ENCODE measurements at places on chromosomes 12 and 14.

DNA sequence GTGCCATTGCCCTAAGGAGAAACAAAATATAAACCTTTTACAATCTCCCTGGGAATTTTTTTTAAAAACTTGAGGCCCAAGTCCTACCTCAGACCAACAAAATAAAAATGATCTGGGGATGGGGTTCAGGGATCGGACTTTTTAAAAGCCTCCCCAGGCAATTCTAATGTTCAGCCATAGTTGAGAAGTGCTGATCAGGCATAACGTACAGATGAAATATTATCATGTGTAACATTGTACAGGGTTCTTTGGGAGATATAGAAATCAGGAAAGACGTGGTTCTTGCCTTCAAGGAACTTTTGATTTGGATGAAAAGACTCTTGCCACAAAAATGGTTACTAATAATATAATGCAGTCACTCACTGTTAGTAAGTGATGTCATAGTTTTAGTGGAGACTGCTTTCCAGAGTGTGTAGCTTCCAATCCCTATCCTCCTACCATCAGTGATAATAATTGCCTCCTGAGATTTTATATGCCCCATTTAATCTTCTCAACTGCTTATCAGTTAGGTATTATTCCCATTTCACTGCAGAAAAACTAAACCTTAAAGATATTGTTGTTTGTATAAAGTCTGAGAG, 135.6 kb downstream of the BRMS1L start:
- no peak for DNase-seq

GRCh38 chr12:6167327-6168280, 32.6 kb upstream of the CD9 start:
- DNase-seq = peak; percentile 78

- no peak for DNase-seq
Observed at GRCh38 chr12:13268581-13268980, 72.1 kb downstream of the EMP1 start.

GRCh38 chr14:21015312-21015711, 9.5 kb downstream of the NDRG2 start:
- no peak for DNase-seq

DNA sequence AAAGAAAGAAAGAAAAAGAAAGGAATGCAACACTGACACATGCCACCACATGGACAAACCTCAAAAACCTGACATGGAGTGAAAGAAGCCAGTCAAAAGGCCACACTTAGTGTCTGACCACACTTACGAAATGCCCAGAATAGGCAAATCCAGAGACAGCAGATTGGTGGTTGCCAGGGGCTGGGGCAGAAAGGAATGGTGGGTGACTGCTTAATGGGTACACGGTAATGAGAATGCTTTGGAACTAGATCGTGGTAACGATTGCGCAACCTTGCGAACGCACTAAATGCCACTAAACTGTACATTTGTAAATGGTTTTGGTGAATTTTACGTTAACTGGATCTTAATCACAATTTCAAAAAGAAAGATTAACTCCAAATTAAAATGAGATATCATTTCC, 39.5 kb downstream of the SCARB1 start:
- no peak for DNase-seq

- DNase-seq = no peak
Observed at GRCh38 chr12:1391722-1392121, 202.7 kb downstream of the FBXL14 start.

- no peak for DNase-seq
Observed at GRCh38 chr12:51190820-51191219, 17.9 kb upstream of the TFCP2 start.

DNA sequence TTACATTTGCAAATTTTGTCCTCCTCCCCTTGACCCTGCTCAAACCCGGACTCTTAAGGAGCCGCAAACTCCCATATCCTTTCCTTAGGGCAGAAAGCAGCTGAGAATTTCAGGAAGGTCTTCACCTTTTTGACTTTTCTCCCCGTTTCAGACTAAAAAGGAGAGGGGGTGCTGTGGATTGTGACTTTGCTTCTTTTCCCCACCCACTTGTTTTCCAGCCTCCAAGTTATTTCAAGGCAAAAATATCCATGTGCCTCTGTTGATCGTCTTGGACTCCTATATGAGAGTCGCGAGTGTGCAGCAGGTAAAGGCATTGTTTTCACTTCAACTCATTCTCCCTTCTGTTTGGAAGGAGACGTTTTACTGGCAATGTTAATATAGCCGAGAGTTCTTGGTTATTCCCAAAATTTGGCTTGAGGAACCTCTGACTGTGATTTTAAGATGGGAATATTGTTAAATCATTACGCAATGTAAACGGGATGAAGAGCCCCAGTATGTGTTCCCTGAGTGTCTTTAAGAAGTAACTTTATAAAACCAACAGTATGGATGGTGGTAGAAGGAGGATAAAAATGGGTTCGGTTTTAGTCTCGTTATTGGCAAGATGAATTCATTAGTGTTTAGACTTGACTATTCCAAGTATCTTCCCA, 663 bp downstream of the LRRK2 start:
- no peak for DNase-seq

GRCh38 chr12:92942905-92943304, 13.8 kb upstream of the EEA1 start:
- no peak for DNase-seq

DNA sequence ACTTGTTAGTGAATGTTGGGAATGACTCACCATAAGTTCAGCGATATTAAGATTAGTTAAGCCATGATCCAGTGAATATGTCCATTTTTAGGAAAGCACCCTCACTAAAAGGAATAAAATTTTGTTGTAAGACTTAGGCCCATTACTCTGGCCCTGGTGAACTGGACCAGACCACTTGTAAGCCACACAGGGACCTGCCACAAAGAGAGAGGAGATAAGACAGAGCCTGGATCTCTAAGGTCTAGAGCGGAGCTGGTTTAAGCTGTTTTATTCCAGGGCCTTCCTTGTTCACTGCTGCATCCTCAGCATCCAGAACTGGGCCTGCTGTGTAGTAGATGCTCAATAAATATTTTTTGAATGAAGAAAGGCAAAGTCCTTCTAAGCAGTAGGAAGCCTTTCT, 79.1 kb downstream of the CRADD start:
- no peak for DNase-seq

GRCh38 chr14:22478670-22479069, 110.4 kb downstream of the DAD1 start:
- no peak for DNase-seq

DNA sequence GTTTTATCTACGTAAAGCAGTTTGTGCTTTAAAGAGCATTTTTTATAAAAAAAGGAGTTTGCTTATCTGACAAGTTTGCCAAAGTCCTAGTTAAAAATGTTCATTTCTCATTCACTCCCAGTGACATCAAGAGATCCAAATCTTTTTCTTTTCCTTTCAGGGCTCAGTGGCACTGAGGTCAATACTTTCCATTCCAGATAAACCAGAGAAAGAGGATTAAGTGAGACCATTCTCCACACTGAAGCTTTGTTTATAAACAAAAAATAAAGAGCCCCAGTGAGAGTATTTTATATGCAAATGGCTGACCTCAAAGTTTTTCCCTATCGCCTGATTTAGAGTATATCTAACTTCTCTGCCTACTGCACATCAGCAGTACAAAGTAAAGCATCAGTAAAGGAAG, 199.8 kb downstream of the ALG10B start:
- DNase-seq = no peak

GRCh38 chr14:55731881-55732498, 152.0 kb downstream of the KTN1 start:
- no peak for DNase-seq

DNA sequence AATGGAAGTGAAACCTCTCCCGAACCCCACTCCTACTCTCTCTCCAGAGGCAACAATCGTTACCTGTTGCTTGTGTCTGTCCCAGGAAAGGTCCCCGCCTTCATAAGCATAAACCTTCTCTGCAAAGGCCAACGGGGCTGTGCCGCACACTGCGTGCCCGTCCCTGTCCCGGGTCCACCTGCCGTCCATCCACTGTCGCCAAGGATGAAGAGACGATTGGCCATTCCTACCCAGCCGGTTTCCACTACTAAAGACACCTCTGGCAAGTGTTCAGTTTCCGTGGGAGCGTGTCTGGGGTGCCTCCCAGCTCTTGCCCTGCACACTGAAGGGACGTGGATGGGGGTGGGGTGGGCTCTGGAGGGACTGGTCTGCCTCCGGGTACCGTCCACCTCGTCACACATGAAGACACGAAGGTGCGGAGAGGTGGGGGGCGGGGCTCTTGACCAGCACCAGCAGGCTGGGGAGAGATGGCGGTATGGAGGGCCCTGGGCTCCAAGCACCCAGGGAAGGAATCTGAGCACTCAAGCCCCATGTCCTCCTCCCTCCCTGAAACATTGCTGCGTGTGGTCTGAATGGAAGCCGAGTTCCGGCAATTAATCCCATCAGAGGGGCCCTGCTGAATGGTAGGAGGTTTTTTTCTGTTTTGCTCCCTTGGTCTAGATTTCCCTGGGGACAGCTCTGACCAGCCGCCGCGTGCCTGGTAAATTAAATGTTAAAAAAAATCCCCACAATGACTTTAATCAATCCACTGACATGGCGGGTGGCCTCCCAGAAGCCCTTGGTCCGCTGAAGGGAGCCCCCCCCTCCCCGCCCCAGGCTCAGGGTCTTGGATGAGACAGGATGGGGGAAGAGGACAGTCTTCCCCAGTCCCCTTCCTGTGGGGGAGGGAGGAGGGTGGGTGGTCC, 4.1 kb upstream of the KIF26A start:
- no peak for DNase-seq

DNA sequence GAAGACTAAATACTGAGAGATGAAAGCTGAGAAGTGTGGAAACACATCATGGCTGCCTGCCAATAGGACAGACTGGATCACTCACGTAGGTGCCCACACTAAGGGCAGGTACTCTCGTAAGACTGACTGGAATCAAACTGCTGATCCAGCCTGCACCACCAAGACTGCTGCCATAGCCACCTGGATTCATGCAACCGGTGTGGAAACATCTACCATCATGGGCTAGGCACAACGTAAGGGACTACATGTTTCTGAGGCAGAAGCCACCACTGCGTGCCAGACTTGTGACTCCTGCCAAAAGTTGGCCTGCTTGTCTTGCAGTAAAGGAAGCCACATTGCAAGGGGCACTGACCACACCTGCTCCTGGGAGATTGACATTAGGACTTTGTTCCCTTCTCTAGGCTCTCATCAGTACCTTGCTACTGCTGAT, 3.8 kb downstream of the POMT2 start:
- no peak for DNase-seq

GRCh38 chr14:103084021-103084919, at the start of gene LBHD2:
TSS of gene LBHD2 (plus strand) at chr14:103084210. CDS start at chr14:103086013, 1,803 bp downstream.
- no peak for DNase-seq

DNA sequence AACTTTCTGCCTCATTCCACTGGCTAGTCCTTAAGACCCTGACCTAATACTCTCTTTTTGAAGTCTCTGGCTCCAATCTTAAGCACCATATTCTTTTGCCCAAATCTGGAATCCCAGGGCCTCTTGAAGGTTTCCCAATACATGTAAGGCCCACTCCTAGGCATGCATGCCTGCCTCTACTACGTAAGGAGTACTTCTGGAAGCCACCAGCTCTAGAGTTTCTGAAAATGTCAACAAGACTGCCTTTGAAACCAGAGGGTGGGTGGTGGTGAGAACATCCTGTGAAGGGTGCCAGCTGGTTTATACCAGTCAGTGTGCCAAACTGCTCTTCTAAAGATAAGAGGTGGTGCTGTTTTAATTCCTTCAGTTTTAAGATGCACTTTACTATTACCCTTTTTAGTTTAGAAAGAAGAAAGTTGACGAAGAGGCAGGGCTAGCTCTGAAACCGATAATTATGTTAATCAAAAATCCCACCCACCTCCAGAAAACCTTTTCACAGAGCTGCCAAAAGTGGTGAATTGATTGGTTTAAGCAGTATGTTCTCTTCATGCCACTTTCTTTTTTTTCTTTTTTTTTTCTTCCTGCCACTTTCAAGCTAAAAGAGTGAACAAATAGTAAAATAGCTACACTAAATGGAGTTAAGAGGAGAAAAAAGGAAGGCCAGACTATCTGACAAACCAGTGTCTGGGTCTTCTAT, 8.7 kb upstream of the WDR89 start:
- peak; percentile 75 for DNase-seq

DNA sequence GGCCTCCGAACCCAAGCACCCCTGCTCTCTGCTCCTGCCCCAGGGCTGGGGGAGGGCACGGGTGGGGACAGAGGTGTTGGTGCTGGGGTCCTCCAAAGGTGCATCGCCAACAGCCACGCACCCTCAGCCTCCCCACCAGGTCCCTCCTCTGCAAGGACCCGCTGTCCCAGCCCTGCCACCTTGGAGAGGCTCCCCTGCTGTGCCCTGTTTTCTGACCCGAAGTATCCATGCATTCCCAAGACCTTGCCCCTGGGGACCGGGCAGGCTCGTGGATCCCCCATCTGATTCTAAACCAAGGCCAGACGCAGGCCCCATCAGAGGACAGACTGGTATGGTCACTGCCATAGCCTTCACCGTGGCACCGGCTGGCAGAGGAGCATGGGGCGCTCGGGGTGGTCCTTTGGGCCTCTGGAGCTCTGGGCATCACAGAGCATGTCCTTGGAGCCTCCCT, 22.7 kb upstream of the BEGAIN start:
- no peak for DNase-seq

DNA sequence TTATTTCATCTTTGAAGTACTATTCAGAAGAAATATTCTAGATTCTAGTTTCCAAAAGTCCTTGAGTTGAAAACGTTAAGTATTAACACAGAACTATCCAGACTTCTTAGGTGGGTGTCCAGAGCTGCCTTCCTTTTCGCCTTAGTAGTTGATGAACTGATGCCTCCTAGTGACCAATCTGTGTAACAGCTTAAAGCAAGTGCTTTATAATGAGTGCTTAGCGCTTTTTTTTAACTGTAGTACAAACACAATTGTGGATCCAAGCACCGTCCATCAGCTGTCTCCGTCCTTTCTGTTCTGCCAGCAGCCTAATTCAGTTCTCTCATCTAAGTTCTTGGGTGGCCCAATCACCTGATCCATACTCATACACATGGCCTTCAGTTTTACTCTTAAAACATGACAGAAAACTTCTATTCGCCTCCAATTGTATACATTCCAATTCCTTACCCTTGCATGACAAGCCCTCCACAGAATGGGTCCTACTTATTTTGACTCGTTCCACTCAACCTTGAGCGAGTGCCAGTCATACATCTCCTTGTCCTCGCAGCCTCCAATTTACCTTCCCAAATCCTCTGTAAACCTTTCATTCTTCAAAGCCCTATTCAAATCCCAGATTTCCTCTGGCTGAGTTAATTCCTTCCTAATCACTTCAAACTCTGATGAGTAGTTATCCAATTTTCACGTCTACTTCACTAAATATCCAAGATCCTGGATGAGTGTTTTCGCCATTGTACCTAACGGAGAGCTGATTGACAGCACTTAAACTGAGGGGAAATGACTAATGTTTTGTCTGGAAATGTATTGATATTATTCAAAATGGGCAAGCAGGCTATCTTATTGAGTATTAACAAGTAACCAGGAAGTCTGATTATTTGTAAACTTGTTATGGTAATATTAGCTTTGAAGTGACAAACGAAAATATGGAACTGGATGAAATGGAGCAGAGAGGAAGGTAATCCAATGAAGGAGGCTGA, 5.8 kb upstream of the PHLDA1 start:
- peak; percentile 47 for DNase-seq

All from CD4-positive, alpha-beta T cell treated with Interleukin-4 for 1 hour (primary cell).